Right ventricle myocardium inferior (tissue), 1 donor: ENCODE measurements at places on chromosomes 3 and 15. TPM values are rescaled to one million over a fixed set of nuclear protein-coding genes. Genes with fewer than 3 reads are reported as not detected.

Gene CHST13
- 0.60 TPM for total RNA-seq

- DNase-seq = no peak
Measured at GRCh38 chr3:45124352-45124751, 21.8 kb downstream of the CDCP1 start.

DNA sequence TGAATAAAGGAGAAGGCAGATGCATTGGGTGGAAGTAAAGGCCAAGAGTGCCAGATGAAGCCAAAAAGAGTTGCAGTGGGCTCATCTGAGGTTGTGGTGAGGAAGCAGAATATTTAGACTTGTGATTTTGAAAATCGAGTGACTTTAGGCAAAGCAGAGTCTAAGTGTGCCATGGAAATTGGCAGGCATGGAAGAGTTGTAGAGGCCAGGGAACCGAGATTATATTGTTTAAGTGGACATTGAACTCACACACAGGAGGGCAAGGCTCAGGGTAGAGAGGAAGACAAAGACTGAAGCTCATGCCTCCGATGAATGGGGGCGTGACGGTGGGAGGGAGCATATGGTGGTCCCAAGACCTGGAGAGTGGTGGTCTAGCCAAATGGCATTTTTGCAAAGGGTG lies 347.5 kb downstream of the EPHB1 start:
- no peak for DNase-seq

- no peak for DNase-seq
Measured at GRCh38 chr3:167361306-167361705, 18.8 kb downstream of the ZBBX start.

- no peak for DNase-seq
Measured at GRCh38 chr3:42504334-42505127, 2.1 kb downstream of the VIPR1 start.
